ENCODE measurements at places on chromosomes 4 and X.

DNA sequence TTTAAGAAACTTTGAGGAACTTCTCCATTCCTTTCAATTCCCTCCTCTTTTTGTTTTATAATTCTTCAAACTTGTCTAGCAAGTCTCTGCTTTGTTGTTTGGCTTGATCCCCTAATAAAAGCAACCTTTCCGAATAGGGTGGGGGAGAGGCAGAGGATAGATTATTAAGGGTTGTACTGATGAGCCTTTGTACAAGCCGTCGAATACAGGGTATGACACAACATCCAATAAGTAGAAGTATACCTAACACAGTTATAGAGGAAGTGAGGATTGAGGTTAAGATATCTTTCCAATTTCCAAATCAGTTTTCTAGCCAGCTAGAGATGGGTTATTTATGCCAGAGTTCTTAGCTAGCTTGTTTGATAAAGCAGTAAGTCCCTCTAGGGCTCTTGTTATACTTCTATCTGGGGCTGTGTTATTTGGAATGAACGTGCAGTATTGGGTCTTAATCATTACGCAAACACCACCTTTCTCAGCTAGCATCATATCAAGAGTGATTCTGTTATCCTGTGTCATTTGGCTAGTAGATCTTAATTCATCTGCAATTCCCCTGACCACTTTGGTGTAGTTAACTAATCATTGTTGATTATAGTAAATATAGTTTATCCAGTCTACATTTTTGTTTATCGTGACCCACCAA lies 18.5 kb downstream of the METAP1 start:
- no peak for DNase-seq

GRCh38 chr4:61741327-61742096 lies 541.4 kb downstream of the ADGRL3 start:
- DNase-seq = no peak

DNA sequence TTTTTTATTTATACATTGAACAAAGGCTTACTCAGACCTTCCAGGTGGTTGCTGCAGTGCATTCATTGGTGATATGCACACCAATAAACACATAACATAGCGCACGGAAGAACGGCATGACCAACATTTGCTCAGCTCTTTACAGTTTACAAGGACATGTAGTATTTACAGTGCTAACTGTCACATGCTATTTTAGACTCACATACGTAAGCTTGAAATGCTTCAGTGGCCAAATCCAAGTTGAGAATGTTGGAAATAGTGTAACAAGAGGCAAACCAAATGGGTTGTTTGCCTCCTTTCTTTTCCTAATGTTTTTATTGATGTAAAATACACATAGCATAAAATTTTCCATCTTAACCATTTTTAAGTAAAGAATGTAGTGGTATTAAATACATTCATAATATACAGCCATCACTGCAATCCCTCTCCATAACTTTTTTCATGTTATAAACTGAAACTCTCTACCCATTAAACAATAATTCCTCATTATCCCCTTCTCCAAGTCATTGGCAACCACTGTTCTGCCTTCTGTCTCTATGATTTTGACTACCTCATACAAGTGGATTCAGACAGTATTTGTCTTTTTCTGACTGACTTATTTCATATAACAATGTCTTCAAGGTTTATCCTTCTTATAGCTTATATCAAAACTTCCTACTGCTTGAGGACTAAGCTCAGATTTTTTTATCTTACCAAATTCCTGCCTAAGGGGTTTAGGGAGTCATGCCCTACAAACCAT lies 1722.9 kb upstream of the AGA start:
- DNase-seq = no peak

DNA sequence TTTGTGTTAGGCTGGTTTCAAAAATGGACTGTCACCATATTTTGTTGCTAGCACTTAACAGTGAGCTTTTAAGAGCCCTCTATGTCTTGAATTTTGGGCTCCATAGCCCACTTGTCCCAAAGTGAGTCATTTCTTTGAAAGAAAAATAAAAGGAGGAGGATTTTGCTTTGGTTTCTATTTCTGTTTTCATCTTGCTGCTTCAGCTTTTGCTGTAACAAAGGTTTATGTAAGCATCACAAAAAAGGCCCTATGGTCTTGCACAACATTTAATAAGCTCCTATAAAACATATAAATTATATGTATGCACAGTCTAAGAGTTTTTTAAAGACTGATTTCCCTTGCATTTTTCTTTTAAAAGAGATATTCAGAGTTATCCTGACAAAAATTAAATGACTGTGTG lies 105.2 kb downstream of the PHOX2B start:
- DNase-seq = no peak

DNA sequence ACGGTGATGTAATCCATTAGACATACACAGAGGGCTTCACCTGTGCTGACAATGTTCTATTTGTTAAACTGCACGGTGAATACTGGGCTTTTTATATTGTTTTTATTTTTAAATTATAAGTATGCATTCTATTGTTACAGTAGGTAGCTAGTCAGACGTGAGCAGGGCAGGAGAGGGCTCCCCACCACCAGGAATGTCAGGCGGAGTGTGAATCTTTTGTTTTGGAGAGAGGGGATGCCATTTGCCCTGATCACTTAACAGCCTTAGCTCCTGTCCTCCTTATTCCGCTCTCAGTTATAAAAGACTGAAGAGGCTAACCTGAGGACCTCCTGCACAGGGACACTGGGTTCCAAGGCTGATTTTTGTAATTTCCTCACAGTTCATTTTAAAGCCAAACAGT lies 151.6 kb upstream of the TAPT1 start:
- DNase-seq = no peak

GRCh38 chr4:59960143-59960542 lies 1240.0 kb upstream of the ADGRL3 start:
- DNase-seq = no peak

DNA sequence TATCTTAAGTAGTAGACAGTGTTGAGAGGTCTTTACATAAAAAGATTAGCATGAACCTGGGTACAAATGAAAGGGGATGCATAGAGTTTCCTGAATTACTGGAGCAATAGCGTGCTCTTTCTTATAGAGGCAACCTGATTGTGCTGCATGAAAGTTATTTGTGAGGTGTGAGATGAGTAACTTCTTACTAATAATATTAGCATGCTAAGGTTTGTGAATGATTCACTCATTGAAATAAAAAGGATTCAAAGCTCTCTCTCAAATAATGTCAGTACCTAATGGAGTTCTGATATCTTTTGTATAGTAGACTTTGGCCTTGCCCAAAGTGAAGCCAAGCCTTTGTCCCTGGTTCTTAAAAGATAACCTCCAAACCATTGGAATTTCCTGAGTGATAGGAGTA lies 131.0 kb upstream of the CXXC4 start:
- no peak for DNase-seq

GRCh38 chr4:73603854-73604584 lies 16.2 kb downstream of the RASSF6 start:
- no peak for DNase-seq

- DNase-seq = no peak
Observed at GRCh38 chrX:38149016-38149415, 71.7 kb downstream of the SRPX start.

DNA sequence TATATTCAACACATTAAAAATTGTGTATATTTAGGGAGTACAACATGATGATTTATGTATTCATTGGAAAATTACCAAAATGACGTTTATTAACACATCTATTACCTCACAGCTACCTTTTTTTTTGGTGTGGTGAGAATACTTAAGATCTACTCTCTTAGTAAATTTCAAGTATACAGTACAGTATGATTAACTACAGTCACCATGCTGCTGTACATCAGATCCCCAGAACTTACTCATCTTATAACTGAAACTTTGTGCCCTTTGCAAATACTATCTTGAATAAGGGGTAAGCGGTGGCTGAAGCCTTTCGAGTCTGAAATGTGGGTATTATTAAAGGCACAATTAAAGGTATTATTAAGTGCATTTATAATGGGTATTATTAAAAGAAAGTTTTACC lies 976 bp downstream of the PHKA1 start:
- DNase-seq = no peak

- DNase-seq = no peak
Observed at GRCh38 chr4:74659576-74660411, 134.5 kb downstream of the BTC start.

DNA sequence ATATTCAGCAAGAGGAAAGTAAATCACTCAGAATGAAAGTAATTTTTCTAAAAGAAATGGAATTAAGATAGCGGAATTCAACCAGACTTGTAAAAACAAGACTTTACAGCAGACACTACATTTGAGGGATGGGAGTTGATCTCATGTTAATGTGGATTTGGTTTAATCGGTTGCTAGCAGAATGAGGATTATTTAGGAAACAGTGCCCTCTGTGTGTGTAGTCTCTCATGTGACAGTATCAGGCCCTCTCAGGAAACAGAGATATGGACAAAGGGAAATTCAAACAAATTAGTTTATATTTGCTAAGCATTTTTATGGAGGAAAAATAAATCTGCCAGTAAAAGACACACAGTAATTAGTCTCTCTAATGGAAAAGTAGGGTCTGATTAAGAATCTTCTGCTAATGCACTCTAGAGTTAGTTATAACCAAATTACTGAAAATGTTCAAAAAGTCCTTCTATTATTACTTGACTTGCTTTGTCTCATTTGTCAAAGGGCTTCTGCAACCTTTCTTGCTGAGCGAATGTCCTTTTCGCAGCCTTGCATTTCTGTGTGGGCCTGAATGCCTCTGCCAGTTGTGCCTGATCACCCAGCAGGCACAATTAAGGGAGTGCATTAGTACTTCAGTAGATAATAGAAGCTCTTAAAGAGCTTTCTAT lies 1282.3 kb upstream of the TENM3 start:
- DNase-seq = no peak

DNA sequence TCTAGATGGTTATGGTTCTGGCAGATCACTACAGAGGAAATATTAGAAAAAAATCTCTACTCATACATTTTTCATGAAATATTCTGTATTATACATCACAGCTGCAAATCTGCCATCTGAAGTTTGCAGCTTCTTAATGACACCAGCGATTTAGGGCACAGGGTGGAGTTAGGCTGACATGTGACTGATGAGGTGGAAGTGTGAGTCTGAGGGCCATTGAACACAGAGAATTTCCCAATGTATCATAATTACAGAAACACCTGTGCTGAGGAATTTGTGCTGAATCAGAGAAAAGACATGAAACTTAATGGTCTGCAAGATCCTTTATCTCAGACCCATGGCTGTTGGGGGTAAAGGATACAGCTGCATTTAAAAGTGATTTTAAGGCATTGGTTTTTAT lies 2025.6 kb upstream of the AGA start:
- no peak for DNase-seq

DNA sequence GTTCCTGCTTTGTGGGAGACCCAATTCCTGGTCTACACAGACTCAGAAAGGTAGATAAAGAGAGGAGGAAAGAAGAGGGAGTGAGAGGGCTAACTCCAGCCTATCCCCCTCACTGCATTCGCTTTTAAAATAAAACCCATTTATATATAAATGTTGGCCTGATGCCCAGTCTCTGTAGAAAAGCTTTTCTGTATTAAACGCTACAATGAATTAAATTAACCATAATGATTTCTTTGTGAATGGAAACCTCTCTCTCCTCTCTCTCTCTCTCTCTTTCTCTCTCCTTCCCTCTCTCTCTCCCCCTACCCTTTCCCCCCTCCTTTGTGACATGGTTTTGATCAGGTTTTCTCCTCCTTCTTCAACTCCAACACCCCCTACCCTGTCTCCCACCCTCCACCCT lies 34.8 kb downstream of the PJA1 start:
- DNase-seq = no peak

- no peak for DNase-seq
Observed at GRCh38 chrX:103793545-103793940, 16.9 kb downstream of the PLP1 start.

DNA sequence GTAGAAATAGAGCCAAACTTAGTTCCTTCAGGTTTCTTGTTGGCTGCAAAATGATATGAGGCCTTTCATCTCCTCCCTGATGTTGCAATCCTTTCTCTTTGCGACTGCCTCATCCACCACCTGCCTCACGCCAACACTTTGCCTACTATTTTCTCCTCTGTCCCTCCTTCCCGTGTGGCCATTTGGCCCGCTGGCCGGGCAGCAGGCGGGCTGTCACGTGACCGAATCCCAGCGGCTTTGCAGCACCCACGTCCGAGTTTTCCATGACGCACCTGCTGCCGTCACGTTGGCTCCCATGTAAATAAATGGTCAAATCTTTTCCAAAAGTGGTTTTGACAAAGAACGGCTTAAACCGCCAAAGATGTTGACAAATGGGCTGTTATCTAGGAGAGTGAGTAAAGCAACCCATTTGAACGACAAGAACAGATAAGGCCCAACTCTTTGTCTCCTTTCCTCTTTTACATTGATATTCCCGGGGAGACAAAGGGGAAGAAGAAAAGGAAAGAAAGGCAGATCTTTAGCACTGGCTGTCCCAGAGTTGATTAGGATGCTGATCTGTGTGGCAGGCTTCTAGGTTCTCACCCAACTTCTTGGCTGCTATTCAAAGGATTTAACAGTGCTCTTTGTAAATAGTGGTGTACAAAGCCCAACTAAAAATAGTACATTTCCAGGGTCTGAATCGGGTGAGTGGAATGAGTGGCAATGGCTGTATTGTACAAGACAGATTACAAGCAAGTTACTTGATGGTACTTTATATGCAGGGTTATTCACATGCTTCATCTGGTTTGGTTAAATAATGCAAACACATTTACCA lies 174.2 kb upstream of the JADE1 start:
- DNase-seq = no peak

DNA sequence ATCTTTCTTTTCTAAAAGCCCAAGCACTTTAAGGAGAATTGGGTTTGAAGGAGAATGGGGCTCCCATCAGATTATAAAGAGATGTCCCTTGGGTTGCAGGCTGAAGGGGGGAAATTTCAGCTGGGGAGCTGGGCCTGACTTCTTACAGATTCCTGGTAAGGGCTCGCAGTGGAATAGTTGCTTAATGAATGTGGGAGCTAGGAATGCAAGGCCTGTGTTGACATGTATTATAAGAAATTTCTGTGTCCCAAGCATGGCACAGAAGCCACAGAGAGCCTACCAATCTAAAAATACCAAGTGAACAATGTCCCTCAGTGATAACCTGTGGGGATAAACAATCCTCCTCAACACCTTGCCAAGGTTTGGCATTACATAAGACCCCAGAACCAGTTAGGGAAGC lies 39.3 kb upstream of the WNK3 start:
- DNase-seq = no peak

DNA sequence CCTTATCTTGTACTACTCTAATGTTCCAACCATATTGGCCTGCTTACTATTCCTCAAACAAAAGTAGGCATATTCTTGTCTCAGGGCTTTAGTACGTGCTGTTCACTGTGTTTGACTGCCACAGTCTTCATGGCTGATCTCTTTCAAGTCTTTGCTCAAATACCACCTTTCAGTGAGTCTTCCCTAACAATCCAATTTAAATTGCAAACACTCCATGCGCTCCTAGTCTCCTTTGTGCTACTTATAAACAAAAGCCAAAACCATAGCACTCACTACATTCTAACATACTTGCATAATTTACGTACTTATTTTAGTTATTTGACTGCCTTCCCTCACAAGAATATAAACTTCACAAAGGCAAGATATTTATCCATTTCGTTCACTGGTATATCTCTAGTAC lies 1.7 kb upstream of the ART3 start:
- DNase-seq = no peak

DNA sequence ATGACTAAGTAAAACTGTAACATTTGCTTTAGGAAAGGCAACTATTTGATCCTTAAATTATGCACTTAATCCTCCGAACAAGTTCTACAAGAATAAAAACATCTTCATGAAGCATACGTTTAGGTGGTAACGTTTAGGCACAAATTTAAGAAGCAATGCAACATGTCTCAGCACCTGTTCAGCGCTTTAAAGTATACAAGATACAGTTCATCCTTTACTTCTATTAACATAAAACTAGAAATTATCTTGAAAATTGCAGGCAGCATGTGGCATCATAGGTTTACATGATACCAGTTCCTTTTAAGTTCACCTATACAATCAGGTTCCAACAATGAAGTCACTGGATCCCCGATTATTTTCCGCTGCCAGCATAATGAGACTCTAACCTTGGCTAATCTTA lies 1.5 kb downstream of the PLA2G12A start:
- no peak for DNase-seq

All from GM12891 (cell line).